ENCODE measurements at places on chromosomes 4 and X.

DNA sequence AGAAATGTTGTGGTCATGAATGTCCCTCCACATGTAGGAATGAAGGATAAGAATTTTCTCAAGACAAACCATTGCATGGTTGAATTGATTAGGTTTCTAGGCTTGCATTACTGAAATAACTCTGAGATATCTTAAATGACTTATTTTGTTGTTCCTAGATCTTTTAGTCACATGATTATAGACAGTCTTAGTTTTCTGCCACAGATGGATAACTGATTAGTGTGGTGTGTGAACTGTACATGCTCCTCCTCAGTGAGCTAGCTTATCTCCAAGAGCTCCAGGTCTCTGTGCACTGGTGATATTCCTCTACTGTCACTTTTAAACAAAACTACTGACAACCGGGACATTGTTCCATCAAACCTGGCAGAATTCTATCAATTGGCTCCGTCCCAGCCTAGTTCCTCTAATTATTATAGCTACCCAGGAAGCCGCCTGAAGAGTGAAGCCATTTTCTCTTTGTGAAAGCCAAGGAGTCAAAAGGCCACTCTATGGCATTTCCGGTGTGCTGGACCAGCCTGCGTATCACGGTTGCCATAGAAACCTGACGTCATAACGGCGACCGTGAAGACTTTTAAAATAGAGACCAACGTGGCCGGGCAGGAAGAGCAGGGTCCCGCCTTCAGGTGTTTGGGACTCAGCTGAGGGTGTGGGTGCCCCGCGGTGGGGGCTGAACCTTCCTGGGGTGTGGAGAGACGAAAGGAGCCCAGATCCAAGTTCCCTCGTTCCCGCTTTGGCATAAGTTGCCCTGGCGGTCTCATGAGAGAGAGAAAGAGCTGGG, 28.1 kb downstream of the BEX3 start:
- peak; percentile 37 for DNase-seq

DNA sequence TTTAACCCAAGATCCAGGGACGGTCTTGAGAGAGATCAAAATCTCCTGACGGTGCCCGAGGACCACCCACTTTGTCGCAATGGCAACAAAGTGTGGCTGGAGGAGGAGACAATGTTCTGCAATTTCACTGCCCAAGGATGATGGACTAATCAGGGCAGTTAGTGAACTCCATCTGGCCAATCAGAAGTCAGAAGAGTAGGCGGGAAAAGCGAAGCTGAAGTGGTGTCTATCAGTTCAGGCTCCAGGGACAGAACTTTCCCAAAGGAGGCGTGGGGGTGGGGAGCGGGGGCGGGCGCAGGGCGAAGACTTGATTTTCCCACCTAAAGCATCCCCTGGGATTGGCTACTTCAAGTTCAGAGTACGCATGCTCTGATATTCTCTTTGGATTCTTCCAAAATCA, 25.6 kb downstream of the SPACA5B start:
- no peak for DNase-seq

GRCh38 chr4:175411251-175411650, 400.8 kb downstream of the GPM6A start:
- no peak for DNase-seq

DNA sequence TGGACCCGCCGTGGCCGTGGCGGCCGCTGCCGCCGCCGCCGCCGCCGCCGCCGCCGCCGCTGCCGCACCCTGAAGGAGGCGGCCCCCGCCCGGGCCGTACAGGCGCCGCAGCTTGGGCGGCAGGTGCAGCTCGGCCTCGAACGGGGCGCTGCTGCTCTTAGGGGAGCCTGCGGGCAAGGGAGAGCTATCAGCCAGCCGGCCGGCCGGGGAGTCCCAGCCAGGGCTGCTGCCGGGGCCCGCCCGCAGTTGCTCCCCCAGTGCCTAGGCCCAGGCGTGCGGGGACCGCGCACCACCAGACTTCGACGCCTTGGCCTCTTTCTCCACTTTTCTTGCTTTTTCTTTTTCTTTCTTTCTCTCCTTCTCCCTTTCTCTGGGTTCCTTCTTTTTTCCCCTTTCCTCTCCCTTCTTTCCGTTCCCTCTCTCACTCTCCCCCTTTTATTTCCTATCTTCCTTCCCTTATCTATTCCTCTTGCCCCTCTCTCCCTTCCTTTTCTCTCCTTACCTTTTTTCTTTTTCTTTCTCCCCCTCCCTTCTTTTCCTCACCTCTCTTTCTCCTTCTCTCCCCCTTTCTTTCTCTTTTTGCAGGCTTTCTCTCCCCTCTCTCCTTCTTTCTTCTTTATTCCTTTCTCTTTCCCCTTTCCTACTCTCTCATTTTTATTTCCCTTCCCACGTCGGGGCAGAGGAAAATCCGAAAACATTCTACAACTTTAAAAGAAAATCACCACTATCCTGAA, 2.0 kb downstream of the ARX start:
- no peak for DNase-seq

DNA sequence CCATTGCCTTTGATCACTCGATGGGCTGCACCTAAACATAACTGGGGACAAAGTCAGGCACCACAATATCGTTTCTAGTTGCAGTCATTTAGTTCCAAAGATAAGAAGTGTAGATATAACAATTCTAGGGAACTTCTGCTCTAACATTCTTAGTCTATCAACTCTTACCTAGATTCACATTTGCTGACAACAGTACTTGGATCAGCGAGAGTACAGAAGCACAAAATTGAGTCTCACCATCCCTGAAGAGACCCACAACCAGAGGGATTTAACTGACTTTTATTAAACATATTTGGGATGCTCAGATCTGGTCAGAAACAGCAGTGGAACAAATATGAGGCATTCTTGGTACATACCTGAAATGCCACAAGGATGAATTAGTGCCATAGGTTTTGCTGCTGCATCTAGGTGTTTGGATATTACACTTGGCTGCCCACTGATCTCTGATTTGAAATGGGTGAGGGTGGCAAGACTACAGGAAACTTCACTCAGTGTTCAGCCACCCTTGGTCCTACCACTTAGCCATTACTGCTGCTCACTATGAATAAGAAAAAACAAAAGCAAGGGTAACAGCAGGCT, 28.9 kb upstream of the HUWE1 start:
- no peak for DNase-seq

- DNase-seq: no peak
Measured at GRCh38 chrX:108397627-108398391, 40.4 kb downstream of the COL4A6 start.

DNA sequence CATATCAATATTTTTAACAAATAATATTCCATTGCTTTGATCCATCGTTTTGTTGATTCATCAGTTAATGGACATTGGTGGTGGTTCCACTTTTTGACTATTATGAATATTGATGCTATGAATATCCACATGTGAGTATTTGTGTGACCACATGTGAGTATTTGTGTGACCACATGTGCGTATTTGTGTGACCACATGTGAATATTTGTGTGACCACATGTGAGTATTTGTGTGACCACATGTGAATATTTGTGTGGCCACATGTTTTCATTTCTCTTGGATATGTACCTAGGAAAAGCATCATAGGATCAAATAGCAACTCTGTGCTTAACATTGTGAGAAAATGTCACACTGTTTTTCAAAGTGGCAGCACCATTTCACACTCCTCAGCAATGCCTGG, 433.6 kb upstream of the FRG1 start:
- no peak for DNase-seq

DNA sequence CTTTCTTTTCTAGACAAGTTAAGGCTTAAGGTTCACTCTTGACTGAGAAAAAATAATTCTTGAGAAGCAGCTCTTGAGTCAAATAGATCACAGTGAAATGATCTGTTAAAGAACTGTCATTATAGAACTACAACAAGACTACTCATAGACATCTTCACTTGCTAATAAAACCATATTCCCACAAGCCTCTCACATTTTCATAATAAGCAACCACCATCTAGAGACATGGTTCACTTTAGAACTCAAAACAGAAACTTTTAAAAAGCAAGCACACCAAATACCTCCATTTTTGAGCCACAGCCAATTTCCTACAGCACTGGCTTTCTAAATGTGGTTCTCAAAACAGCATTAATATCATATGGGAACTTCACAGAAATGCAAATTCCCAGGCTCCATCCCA, 309.5 kb downstream of the TMA16 start:
- DNase-seq: no peak

DNA sequence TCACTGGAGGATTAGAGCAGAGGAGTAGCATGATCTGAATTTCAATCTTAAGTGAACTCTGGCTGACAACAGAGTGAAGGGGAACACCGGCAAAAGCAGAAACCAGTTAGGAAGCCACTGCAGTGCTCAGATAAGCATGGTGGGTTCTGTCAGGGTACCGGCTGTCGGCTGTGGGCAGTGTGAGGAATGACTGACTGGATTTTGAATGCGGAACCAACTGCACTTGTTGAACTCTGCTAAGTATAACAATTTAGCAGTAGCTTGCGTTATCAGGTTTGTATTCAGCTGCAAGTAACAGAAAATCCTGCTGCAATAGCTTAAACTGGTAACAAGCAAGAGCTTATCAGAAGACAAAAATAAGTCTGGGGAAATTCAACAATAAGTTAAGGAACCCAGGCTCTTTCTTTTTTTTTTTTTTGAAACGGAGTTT, 5.2 kb downstream of the HTT start:
- no peak for DNase-seq

- no peak for DNase-seq
Measured at GRCh38 chr4:107736924-107737448, 17.0 kb upstream of the PAPSS1 start.

- no peak for DNase-seq
Measured at GRCh38 chrX:133248177-133248576, 30.0 kb upstream of the TFDP3 start.

GRCh38 chr4:3687538-3687937, 78.6 kb upstream of the ADRA2C start:
- DNase-seq: no peak

DNA sequence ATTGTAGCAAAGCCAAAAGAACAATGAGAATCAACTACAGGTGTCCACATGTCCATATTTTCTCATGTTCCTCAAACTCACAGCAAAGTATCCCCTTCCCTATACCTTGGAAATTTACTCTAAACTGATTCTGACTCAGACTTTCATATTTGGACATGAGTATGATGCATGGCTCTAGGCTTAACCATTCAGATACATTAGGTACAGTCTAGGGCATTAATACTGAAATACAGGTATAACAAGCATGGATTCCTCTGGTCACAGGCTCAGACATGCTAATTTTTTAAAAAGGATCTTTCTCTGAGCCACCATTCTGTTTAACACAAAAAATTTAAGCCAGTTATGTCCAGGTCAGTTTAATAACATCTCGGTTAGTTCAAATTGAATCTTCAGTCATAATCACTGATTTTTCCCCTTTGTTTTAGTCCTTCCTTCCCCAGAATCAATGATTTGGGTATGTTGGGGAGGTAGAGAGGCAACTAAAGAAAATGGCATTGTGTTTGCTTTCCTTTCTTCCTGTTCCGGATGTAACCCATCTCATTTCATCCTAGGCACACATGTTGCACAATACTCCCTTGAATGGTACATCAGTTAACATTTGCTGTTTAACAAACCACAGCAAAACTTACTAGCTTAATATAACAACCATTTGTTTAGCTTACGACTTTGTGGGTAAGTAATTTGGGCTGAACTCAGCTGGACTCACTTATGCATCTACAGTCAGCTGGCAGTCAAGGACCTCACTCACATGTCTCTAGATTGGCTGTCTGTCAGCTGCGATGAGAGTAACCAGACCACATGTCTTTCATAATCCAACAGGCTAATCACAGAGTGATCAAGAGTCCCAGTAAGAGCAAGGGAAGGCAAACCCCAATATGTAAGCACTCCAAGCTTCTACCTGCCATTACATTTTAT, 75.3 kb upstream of the GRIA3 start:
- DNase-seq: no peak

DNA sequence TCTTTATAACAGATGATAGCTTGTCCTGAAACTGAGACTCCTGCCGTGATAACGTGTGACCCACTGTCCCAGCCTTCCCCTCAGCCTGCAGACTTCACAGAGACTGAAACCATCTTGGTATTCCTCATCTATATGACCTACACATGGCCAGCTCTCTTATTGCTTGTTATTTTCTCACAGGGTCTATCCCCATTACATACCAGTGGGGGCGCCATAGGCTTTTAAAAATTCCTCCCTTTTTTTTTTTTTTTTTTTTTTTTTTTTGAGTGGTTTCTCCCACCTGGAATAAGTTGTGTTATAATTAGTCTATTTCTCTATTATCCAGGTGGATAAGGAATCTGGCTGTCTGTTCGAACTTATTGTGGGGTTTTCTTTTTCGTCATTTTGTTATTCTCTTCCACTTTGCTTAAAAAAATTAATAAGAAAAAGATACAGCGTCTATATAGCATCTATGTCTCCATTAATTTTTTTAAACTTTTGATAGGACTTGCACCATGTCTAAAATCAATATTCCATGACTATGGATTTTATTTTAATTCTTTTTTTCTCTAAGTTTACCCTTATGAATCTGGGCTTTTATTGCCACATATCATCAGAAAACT, 47.2 kb downstream of the GYG2 start:
- DNase-seq: no peak

DNA sequence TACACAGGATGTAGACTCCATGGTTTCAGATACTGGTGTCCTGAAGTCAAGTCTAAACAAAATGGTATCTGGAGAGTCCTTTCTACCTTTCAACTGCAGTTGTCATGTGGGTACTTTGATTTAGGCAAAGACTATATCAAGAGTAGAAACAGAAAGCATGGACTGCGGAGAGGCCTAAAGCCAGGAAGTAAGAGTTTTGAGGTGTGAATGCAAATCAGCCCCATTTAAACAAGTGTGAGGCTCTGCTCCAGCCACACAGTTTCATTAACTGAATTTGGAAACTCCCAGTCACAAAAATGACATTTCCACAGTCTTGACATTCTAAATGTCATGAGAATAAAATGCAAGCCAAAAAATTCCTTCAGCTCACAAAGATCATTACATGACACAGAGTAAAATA, 87.2 kb upstream of the MCF2 start:
- no peak for DNase-seq

DNA sequence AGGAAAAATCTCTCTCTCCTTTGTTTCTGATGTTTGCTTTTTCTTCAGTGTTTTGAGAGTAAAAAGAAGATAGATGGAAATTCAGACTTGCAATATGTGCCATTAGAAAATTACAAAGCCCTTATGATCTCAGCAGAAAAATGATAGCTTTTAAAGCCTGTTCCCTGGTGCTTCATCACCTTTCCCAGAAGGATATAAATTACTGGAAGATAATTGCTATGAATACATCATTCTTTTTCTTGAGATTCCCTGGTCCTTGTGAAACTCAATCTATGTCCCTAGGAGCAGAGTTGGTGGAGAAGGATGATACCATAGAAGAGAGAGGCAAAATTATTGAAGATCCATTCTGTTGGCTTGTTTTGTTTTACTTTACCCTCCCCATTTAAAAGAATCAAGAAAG, 86.5 kb downstream of the GLRA3 start:
- DNase-seq: no peak

DNA sequence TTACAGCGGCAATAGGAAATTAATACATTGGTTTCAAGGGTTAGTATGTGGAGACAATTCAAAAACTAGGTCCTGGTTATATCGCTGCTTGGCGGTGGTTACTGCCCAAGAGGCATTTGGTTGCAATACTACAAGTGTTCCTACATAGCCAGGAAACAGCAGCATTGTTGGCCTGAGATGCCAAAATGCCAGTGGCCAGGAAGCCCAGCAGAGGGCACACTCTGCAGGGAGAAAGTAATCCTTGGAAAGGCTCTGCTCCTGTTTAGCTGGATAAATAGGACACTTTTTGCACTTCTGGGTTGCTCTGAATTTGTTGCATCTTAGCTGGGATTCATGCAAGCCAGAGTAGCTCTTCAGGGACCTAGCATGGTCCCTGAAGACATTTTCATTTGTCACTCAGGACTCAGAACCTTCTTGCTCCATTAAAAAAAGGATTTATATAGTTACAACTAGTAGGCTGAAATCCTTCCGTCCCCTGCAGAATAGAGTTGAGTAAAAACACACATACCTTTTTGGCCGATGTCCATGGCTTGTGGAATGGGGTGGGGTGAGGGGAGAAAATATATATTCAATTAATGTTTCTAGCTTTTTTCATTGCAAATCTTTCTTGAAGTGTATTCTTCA, 8.1 kb upstream of the GPR119 start:
- DNase-seq: no peak

Measured in left renal cortex interstitium (tissue), 4 donors.